Central memory CD8-positive, alpha-beta T cell (primary cell): ENCODE measurements at places on chromosomes 2 and 18.

DNA sequence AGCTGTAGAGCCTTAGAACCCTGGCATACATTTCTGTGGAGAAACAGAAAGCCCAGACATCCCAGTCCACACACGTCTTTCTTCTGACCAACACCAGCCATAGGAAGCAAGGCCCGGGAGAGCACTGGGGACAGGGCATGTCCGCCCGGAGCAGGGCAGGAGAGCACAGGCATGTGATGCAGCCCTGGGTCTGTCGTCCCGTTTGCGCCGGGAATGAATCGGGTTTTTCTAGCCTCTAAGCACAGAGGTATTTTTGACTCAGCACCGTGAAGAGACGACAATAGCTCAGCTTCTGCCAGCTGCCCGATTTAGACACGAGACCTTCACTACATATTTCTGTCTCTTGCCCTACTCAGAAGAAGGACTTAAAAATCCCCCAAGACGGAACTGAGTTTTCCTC is 7.3 kb upstream of the AMMECR1L start:
- no peak for DNase-seq

DNA sequence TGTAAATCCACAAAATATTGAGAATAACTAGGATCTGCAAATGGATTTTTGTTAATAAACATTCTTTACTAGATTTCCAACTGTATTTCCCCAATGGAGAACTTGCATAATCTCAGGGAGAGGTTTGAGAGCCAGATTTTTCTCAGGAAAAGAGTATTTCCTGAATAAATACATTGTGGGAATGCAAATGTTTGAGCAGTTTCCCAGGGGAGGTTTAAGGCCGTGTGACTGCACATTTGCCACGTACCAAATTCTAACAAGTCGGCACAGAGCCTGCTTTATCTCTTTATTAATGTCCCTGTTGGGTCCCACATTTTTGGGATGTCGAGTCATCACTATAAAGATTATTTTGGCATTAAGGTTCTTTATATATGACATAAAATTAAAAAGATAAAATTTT is 27.0 kb downstream of the TFPI start:
- no peak for DNase-seq

- DNase-seq: no peak
Measured at GRCh38 chr2:111035830-111036441, 84.8 kb upstream of the BCL2L11 start.

GRCh38 chr2:186917866-186918265 is 68.9 kb upstream of the ZSWIM2 start:
- DNase-seq: no peak

DNA sequence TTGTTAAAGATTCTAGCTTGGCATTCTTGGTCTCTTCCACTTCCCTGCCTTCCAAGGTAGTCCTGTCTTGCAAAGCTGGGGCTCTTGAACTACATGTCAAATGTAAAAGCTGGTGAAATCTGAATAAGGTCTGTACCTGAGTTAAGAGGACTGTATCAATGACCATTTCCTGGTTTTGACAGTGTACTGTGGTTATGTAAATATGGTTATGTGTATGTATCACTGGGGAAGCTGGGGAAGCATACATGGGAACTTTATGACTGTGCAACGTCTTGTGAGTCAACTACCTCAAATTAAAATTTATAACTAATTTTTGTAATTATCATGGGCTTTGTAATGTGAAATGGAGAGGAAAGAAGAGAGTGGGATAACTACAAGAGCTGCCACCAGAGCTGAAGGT is 81.7 kb downstream of the COL4A4 start:
- no peak for DNase-seq

GRCh38 chr18:23172591-23173380 is 37.5 kb downstream of the CABLES1 start:
- DNase-seq: no peak

DNA sequence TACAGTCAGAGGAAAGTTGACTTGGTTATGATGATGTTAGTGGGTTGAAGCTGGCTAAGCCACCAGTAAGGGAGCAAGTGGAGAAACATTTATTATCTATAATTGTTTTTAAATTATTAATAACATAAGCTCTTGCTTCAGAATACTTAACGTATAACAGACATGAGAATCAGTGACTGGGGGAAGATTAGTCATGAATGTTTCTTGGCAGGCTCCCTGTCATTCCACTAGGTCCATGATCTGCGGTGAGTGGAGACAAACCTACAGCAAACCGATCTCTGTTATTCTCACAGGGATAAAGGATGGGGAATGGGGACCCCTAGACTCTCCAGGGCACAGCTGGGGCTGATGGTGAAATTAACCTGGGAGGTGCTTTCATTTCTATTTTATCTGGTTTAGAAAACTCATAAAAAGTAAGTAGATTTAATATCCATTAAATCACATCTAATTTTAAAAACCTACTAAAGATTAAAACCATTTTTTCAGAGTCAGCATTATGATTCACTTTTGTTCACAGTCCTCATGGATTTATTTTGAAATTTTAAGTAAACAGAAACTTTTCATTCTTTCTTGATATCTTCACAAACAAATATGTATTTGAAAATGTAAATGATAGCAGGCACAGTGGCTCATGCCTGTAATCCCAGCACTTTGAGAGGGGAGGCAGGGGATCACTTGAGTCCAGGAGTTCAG is 420.3 kb downstream of the PTPRM start:
- no peak for DNase-seq

DNA sequence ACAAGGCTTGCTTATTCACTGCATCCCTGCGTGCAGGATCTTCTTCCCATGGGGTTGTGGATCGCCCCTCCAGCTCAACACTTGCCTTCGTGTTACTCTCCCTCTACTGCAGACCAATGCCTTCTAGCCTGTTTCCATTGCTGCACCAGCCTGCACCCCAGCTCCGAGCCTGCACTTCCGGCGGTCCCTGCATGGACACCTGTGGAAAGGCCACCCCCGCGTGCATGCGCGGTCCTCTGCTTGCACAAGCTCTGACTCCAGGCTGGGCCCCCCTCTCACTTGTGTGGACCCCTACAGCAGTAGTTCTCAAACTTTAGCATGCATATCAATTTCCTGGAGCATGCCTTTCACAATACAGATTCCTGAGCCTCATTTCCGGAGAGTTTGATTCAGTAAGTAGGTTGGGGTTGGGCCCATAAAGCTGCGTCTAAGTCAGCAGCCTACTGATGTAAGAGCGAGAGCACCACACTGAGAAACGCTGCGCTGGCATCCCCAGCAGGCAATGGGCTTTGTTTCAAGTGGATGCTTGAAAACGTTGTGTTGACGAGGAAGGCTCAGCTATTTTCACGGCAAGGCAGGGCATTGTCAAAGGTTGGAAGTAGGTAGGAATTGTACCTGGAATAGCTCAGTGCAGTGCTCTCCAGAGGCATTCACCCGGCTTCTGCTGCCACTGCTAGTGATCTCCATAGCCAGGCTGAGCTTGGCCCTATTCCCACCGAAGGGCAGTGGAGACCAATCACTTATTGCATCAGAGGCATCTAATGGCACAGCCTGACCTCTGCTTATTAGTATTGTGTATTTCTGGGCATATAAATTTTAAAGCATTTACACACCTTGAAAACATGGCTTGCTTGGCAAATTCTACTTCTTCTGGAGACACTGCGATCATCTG is 32.6 kb downstream of the CREG2 start:
- no peak for DNase-seq

DNA sequence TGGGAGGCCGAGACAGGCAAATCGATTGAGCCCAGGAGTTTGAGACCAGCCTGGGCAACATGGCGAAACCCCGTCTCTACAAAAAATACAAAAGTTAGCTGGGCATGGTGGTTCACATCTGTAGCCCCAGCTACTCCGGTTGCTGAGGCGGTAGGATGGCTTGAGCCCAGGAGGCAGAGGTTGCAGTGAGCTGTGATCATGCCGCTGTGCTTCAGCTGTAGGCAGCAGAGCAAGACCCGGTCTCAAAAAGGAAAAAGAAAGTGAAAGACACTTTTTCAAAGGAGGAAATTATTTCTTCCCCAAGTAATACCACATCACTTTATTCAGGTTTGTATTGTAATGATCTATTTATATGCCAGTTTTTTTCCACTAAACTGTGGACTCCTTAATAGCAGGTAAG is 35.7 kb upstream of the TAF4B start:
- no peak for DNase-seq
